Tibial artery (tissue), 4 donors: ENCODE measurements at places on chromosomes 13 and 19.

DNA sequence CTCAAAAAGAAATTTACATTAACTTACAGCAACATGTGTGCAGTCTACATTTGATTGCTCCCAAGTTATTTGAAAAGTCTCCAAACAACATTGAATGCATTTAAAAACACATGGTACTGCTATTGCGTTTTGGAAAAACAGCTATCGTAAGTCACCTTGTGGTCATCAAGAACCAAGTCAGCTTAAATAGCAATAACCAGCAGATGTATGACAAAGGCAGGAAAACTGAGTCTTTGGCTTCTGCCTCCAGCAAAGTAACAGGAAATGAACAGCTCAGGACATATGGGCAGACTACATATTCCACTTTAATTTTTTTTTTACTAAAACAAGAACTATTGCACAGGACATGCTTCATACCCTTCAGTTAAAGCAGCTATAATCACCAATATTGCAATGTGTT lies 580.6 kb upstream of the SPRY2 start:
- no peak for DNase-seq

DNA sequence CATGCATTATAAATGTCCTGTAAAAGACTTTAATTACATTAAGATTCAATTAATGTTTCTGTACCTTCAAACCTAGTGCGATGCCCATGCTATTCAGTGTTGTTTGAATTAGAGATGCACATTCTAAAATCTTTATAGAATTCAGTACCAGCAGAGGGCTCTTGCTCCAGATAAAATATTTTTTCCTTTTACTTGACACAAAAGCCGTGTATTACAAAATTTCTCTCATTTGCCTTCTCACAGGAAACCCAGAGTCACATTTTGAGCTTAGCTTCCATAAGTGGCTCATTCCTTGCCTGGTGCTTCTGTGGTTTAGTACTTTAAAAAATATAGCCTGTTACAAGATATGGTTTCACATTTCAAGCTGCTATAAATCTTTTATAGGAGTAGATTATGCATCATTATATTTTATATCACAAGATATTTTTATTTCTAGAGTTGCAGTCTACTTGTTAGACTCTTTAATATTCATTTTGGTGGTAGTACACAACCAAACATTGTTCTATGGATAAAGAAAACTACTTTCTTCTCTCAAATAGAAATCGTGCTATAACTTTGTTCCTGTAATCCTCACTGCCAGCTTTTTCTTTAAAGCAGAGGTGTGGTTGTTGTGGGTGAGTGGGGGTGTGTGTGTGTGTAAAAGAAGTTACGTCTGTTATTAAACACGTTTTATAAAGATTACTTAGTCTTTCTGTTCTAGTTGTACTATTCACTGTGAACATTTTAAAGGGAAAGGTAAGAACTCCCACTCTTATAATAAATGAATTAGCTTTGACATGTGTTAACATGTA lies 101.4 kb downstream of the RNF17 start:
- DNase-seq: no peak

- no peak for DNase-seq
These were observed 515.0 kb upstream of the KLHL1 start for GRCh38 chr13:70623239-70623638.

- no peak for DNase-seq
These were observed 44.7 kb downstream of the TDRD3 start for GRCh38 chr13:60441761-60442160.

- no peak for DNase-seq
These were observed 5.9 kb upstream of the LAMP1 start for GRCh38 chr13:113291129-113291528.

DNA sequence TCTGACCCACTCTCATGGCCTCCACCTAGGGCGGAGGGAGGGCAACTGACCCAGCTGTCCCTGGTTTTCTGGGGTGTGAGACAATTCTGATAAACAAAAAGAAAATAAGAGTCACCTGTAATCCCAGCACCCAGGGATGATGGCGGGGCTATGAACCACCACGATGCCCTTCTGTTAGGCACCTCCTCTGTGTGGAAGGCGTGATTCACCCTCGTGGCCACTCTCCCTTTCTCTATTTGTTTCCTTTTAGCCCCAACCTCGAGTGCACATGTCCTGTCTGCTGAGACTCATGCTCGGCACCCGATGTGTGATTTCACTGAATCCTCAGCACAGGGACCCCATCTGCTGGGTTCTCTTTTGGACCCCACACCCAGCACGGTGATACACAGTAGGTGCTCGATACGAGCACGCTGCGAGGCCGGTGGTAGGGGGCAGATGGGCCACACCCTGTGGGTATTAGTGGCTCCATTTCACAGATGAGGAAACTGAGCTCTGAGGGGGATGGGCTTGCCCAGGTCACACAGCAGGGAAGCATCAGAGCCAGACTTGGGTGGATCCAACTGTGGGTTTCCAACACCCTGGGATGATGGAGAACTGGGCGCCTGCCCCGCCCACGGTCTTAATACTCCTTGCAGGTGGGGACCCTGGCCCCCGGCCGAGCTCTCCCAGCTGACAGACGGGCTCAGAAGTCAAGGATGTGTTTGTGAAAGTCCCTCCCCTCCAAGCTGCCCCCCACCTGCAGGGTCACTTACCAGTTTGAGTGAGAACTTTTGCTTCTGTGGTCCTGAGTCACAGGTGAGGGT lies 24.9 kb downstream of the VRK3 start:
- no peak for DNase-seq

DNA sequence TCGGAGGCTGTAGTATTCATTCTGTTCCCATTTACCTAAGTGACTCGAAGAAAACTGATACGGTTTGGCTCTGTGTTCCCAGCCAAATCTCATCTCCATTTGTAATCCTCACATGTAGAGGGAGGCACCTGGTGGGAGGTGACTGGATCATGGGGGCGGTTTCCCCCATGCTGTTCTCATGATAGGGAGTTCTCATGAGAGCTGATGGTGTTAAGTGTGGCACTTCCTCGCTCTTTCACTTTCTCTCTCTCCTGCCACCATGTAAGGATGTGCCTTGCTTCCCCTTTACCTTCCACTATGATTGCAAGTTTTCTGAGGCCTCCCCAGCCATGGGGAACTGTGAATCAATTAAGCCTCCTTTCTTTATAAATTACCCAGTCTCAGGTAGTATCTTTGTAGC lies 23.5 kb downstream of the SLAIN1 start:
- no peak for DNase-seq

GRCh38 chr13:77429320-77430142 lies 102.6 kb upstream of the MYCBP2 start:
- no peak for DNase-seq

- no peak for DNase-seq
These were observed 9.7 kb downstream of the RNASEH2B start for GRCh38 chr13:50919277-50919676.

- DNase-seq: no peak
These were observed 10.3 kb upstream of the DACH1 start for GRCh38 chr13:71877256-71877653.

GRCh38 chr13:75123428-75123827 lies 358.5 kb downstream of the TBC1D4 start:
- no peak for DNase-seq

- DNase-seq: peak; percentile 35
These were observed 221.2 kb upstream of the SOX1 start for GRCh38 chr13:111845621-111846351.

- no peak for DNase-seq
These were observed 22.6 kb downstream of the SAE1 start for GRCh38 chr19:47153266-47153665.

- no peak for DNase-seq
These were observed 37.6 kb upstream of the RNF113B start for GRCh38 chr13:98214707-98215106.

DNA sequence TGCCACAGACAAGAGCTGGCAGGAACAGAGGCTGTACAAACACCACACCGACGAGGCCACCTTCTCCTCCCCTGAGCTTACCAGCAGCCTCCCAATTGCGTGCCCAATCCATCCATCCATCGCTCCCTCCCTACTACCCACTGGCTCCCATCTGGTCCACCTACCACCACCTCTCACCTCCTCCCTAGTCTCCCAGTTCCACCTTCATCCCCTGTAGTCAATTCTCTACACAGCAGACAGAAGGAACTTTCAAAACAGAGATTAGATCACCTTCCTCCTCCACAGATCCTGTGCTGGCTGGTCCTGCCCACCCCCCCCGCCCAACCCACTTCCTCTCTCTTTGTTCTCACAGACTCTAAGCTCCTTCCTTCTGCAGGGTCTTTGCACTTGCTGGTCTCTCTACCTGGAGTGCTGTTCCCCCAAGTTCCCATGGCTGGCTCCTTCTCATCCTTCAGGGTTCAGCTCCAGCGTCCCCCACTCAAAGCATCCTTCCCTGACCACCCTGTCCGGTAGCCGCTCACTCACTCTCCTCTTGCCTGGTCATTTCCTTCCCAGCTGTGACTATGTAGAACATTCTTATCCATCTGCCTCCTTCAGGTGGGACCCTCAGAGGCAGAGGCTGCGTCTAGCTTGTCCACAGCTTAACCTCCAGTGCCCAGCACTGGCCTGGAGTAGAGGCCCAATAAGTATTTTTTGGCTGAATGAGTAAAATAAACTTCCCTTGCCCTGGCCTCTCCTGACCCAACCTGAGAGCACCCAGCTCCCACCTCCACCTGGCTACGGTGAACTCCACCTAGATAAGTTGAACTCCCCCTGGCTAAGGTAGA lies 23.0 kb downstream of the PIN1 start:
- DNase-seq: no peak

- DNase-seq: no peak
These were observed 1827.0 kb upstream of the MIR17HG start for GRCh38 chr13:89520468-89520867.

DNA sequence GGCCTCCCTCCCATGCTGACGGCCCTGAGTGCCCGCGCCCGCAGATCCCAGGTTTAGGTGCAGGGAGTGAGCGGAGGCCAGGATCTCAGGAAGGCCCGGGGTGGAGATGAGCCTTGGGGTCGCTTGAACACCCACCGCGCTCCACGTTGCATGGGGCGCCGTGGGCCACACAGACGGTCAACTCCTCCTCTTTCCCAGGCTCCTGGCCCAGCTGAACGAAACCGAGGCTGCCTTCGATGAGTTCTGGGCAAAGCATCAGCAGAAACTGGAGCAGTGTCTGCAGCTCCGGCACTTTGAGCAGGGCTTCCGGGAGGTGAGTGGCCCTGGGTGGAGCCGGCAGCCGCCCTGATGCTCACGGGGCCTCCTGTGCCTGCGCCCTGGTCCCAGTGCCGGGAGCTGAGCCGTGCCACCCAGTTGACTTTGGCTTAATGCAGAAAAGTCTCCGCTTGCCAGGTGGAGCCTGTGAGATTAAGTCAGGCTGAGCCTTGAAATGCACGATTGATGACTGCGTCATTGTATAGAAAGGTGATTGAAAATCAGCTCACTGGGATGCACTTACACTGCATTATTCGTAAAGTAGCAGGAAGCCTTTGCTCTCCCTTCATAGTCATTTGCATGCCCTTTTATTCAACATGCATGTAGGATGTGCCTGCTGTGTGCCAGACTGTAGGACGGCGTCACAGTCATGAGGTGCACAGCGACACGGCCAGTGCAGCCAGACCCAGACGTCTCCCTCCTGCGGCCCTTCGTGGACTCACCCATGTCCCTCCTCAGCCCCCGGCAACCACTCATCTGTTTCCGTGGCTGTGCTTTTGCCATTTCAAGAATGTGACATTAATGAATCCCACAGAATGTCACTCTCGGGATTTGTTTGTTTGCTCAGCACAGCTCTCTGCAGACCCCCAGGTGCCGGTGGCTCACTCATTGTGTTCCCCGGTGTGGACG lies 35.5 kb upstream of the F7 start:
- DNase-seq: no peak

DNA sequence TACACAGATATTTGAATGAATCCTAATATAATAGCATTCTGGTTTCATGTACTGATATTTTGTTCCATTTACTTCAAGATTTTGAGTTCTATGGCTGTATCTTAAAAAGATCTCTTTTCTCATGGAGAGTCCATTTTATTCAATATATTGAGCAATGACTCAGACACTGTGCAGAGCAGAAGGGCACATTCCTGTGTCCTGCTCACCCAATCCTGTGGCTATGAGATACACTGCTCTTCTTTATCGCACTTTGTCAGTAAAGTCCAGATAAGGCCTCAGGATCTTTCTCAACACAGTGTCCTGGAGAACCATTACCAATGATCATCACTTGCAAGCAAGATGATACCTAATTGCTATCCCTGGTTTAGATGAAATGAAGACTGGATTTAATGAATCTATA lies 155.0 kb downstream of the CYSLTR2 start:
- no peak for DNase-seq

- DNase-seq: no peak
These were observed 32.2 kb downstream of the LACC1 start for GRCh38 chr13:43911871-43912270.

DNA sequence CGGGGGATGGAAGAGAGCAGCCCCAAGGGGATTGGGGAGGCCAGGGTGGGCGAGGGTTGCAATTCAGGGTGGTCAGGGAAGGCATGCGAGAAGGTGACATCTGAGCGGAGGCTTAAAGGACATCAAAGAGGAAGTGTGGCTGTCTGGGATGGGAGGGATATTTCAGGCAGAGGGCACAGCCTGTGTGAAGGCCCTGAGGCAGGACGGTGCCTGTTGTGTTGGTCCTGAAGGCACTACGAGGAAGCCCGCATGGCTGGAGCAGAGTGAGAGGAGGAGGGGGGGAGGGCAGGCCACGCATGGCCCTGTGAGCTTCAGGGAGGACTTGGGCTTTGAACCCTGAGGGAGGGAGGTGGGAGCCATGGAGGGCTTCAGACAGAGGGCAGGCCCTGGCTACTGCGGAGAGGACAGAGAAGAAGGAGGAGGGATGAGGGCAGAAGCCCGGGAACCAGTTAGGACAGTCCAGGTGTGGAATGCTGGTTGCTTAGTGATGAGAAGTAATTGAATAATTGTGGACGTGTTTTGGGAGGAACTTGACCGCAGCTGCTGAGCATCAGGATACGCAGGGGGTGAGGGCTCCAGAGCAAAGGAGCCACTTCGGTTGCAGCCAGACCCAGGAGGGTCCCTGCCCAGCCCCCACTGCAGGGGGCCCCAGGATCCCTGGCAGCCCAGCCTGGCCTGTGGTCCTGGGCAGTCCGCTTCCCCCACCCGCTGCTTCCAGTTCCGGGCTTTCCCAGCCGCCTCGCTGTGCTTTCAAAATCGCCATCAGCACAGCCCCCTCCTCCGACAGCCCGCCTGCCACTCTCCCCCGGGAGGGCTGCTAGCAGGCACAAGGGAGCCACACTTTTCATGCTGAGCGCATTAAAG lies 6.2 kb downstream of the TLE6 start:
- peak; percentile 95 for DNase-seq

DNA sequence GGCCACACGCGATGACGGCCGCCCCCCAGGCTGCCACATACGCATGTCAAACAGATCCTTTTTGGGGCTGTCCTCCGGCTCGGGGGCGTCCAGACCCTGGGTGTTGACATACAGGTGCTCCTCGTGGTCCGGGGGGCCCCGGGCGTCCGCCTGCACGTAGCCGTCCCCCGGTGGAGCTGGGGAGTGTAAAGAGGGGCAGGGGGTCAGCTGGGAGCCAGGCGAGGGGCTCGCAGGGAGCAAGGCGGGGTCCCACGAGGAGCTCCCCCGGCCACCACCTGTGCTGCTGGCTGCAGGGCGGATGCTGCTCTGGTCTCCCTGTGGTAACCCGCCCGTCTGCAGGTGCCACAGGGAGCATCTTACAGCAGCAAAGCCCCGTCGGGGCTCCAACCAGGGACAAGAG lies 16.1 kb upstream of the C2CD4C start:
- no peak for DNase-seq

GRCh38 chr19:32936065-32936464 lies 35.7 kb downstream of the CEP89 start:
- DNase-seq: no peak
